Mononuclear cell (primary cell): ENCODE measurements at places on chromosomes 5 and 9. TPM values are rescaled to one million over a fixed set of nuclear protein-coding genes. Genes with fewer than 3 reads are reported as not detected.

Gene DOK3
- 38.6 TPM for total RNA-seq

Gene PCDHA9
- total RNA-seq, result not detected

Gene F2R
- total RNA-seq, result 14.2 TPM

Gene GPR150
- 0.42 TPM for total RNA-seq

Gene CAVIN4
- total RNA-seq, result not detected
